Stimulated activated CD8-positive, alpha-beta memory T cell treated with anti-CD3 and anti-CD28 coated beads, Interleukin-2, amount 100 ng/mL, for 48 hours (primary cell): ENCODE measurements at places on chromosomes 3 and 15.

DNA sequence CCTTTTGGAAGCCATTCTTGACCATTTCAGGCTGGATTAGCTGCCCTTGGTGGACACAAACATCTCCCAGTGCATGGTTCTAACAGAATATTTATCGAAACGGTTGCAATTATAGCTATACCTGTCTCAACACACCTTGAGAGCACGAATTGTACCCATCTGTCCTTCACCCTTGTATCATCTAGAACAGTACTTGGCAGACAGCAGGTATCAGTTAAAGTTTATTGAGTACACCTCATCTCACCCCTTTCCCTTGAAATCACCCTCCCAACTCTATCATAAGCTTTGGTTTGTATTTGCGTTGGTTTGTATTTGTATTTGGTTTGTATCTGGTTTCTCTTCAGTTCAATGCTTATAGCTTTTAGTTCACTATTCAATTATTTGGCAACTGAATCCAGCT is 12.4 kb downstream of the TSPAN3 start:
- no peak for DNase-seq

- DNase-seq: no peak
Measured at GRCh38 chr15:100763835-100764750, 115.5 kb upstream of the ALDH1A3 start.

- DNase-seq: no peak
Measured at GRCh38 chr15:98966091-98966787, 41.4 kb downstream of the PGPEP1L start.

- peak; percentile 60 for DNase-seq
Measured at GRCh38 chr15:64894395-64895056, 17.2 kb upstream of the ANKDD1A start.

GRCh38 chr3:4417449-4417848 is 49.6 kb downstream of the SUMF1 start:
- no peak for DNase-seq

DNA sequence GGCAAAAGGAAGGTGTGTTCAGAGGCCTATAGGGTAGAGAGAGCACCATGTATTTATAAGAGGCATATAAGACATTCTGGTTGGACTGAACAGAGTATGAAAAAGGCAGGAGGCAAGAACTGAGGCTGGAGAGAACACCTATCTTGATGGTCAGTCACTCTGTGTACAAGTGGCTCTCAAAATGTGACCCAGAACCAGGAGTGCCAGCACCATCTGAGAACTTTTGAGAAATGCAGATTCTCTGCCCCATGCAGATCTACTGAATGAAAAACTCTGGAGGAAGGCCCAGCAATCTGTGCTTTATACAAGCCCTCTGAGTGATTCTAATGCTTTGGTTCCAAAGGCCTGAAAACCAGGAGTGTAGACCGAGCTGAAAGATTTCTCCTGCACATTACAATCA is 324.0 kb upstream of the IL12A start:
- DNase-seq: no peak

DNA sequence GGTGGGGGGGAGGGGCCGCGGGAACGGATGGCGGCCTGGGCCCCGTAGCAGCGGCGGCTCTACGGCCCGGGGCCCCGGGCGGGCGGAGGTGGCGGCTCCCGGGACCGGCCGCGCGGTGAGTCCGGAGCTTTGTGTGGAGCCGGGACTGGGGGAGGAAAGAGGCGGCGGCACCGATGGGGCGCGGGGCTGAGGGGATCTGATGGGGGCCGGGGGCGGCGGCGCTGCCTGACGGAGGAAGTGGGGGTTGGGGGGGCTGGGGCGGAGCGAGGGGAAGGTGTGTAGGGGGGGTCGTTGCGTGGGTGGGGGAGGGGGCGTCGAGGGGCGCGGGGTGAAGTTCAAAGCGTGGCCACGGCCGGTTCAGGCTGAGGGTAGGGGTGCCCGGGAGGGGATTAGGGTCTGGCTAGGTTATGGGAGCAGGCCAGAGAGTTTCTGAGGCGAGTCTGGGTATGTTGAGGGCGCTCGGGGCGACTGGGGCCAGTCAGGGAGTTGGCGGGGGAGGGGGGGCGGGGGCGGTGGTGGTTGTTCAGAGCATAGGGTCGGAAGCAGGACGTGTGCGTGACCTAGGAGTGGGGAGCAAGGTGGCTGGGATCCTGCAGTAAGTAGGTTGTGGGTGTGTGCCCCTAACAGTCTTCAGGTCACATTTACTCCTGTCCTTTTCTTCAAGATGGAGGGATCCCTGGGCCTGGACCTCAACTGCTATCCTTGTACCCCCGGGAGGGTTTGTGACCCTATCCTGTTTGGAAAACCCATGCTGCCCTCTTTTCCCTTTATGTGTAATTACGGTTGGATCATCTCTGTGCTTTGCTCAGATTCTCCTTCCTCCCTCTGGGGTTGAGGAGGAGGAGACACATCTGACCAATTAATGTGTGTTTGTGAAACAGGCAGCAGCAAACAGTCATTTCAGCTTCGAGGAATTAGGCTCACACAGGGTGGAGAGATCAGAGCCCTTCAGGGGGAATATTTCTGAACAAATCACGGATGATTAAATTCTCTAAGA is 644 bp downstream of the ZNF609 start:
- DNase-seq: peak; percentile 17

DNA sequence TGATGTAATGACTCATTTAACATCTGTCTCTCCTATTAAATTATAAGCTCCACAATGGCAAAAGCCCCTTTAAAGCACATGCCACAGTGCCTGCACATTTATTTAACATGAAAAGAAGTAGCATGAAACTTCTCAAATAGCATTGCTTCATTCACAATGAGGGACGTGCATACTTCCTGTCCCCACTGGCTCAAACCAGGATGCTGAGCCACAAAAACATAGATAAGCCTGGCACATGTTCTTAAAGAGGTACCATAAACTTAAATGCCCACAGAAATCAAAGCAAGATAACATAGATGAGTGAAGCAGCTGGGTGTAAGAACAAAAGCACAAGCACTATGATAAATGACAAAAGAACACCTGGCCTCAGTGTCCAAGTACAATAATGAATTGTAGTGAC is 3.8 kb downstream of the TP53BP1 start:
- no peak for DNase-seq

GRCh38 chr15:70519004-70519365 is 244.4 kb downstream of the UACA start:
- no peak for DNase-seq

DNA sequence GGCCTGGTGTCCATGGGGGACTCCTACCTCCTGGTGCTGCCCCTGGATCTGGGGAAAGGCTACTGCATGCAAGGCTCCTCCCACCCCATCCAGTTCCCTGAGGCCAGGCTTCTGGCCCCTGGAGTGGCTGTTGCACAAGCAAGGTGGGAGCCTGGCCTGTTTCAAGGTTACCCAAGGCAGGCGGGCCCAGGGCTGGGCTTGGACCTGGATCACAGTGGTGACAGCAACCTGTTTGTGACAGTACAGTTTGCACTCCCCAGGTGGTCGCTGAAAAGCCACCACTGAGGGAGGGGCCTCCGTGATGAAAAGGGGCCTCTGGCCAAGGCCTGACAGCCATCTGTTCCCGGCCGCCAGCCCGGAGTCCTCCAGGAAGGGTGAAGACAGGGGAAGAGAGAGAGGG is 14.4 kb upstream of the KY start:
- DNase-seq: no peak

DNA sequence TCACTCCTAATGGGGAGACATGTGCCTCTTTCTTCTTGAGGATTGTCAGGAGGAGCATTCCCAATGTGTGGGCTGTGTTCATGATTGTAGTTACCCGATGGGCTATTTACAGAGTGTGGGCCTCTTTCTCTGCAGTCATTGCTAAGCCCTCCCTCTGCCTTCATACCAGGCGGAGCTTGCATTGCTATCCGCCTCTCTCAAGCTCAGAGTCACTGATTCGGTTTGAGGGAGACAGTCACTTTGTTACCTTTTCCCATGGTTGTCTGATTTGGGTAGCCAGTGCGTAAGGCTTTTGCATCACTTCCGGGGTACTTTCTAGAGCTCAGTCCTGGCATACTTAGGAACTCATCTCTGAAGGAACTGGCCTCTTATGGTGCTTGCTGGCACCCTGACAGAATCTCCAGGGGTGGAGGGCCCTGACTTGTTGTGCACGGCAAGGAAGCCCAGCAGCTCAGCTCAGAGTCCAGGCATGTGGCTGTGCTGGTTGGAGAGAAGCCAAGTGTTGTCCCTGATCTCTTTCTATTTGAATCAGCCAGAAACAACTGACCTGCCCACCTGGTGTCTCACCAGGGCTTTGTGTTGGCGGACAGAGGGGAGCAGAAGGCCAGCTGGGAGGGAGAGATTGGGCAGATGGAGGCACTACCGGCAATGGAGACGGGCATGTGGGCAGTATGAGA is 79.8 kb downstream of the EPHB1 start:
- no peak for DNase-seq

DNA sequence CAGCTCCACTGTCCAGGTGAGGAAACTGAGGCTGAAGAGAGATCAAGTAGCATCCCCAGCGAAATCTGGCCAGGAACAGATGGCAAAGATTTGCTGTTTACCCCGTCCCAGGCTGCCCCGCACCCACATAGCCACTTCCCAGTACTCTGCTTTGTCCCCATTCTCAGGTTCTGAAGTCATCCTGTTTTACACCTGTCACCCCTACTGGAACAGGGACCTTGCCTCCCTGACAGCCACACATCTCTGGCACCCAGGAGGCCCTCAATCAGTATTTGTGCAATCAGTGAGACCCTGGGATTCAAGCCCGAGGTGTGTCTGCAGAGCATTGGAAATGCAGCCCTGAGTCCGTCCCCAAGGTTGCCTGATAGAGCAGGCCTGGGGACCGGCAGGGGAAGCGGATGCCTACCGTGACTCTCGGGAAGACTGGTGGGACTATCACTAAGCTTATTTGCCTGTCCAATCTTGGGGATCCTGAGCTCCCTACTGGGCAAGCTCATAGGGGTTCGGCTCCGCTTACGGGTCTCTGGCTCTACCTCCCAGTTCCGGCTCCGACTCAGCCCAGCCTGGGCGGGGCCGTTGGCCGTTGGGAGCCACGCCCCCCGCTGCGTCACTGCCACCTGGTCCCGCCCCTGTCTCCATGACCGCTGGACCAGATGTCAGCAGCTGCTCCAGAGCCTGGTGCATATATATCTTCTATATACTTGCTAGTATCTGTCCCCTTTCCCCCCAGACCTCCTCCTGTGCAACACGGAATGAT is 17.5 kb upstream of the FANCD2 start:
- peak; percentile 71 for DNase-seq

DNA sequence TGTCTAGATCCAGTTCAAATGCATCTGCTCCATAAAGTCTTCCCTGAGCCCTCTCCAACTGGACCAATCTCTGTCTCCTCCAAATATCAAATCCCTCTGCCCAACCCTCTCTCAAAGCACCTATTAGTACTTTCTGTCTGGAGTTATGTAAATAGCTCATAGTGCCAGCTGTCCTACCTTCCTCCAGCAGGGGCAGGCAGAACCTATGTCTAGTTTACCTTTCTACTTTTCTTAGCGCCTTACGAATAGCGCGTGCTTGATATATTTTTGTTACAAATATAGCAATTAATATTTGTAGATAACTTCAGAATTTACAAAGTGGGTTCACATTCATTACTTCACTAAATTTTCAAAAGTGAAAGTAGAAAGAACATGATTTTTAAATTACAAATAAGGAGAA is 14.0 kb upstream of the CCDC80 start:
- DNase-seq: no peak

DNA sequence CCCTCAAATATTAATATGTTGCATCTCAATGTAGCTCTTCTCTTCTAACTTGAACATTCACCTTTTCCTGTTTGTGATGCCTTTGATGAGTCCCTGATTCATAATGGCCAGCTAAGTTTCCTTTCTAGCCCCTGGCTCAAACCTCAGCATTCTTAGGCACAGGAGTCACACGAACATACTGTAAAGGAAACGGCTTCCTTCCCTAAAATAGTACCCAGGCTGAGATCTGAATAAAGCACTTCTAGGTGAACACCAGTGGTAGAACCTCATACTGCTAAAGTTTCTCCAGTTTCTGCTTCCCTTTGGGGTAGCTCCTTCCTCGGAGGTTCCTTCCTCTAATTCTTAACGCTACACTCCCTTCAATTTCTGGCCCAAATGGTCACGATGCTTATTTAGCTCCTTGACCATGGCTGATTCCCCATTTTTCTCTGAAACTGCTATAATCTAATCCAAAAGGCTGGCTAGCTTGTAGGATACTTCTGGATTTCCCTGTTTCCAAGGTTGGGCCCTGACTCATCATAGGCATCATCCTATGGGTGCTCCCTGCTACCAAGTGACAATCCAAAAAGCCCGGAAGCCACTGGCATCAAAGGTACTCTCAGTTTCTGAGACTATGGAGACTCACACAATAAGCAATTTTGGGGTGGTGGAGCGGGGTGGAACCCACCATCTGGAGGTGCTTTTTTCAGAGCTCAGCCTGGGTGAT is 2.4 kb downstream of the ANAPC13 start:
- no peak for DNase-seq

DNA sequence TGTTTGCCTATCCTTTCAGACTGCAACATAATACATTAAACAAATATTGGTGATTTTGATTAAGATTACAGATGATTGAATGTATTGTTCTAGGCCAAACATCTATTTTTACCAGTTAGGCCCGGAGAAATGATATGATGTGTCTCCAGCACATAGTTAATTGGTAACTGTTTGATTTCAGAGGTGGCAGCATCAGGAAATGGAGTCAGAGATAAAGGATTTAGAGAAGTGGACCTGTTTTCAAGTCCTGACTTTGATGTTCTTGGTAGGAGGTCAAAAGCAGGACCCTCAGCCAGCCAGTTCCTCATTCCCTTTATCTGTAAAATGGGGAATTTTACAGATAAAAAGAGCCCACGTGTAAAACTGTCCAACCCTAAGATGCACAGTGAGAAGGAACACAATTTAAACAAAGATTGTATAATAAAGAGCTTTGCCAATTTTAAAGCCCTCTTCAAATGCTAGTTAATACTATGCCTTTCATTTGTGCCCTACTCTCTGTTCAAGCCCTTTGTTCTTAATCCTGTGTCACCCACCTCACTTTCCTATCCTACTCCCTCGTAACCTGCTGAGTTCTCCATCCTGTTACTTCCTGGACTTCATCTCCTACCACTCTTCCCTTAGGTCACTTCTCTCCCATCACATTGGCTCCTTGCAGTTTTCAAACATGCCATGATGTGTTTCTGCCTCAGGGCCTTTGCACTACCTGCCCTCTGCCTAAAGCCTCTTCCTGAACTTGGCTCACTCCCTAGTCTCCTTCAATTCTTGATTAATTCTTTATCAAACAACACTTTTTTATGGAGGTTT is 2.5 kb downstream of the TMEM212 start:
- DNase-seq: no peak

GRCh38 chr15:77519540-77519939 is 98.9 kb downstream of the HMG20A start:
- no peak for DNase-seq

DNA sequence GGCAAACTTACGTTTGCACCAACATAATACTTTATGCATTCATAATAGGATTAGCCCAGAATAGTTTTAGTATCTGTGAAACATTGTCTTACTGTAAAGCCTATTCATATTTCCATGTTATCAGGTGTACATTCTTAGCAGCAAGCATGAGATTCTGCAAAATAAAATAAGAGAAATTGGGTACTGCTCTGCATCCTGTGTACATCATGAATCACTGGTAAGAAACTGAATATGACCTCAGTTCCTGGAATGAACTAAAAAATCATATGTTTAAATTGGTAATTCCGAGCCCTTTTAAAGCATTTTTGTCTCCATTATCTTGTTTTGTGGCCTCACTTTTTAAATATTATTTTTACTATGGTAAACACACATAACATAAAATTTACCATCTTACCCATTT is 605.1 kb downstream of the ROBO1 start:
- DNase-seq: no peak
